ENCODE measurements at places on chromosomes 12 and 14.
A peak's percentile ranks its signal among the peaks of the same experiment; 100 is the strongest.

- peaks cover 21% of the 10 kb centered on the region for H3K4me1 ChIP-seq
- no peak for DNase-seq
- no peaks in the 10 kb centered on the region for H3K36me3 ChIP-seq
- H3K27me3 ChIP-seq = no peaks in the 10 kb centered on the region
- H3K27ac ChIP-seq = peak overlapping the region; percentile 94
Observed at GRCh38 chr14:92539875-92540274, 26.3 kb downstream of the RIN3 start.

- H3K4me3 ChIP-seq = no peak overlapping the region
- H3K36me3 ChIP-seq = no peaks in the 10 kb centered on the region
- no peak overlapping the region for H3K27ac ChIP-seq
- H3K27me3 ChIP-seq = no peaks in the 10 kb centered on the region
- H3K4me1 ChIP-seq = no peaks in the 10 kb centered on the region
- no peak for DNase-seq
Observed at GRCh38 chr12:44574586-44574985, 301.5 kb downstream of the NELL2 start.

GRCh38 chr12:71445071-71445470, 5.5 kb downstream of the LGR5 start:
- no peak for DNase-seq
- H3K4me3 ChIP-seq = no peak overlapping the region
- H3K27me3 ChIP-seq = no peaks in the 10 kb centered on the region
- peaks cover 4% of the 10 kb centered on the region for H3K4me1 ChIP-seq
- no peaks in the 10 kb centered on the region for H3K36me3 ChIP-seq
- H3K27ac ChIP-seq = no peak overlapping the region

- no peaks in the 10 kb centered on the region for H3K27me3 ChIP-seq
- H3K4me3 ChIP-seq = no peak overlapping the region
- H3K27ac ChIP-seq = no peak overlapping the region
- H3K36me3 ChIP-seq = no peaks in the 10 kb centered on the region
Observed at GRCh38 chr12:93300611-93301021, 77.1 kb upstream of the NUDT4 start.

DNA sequence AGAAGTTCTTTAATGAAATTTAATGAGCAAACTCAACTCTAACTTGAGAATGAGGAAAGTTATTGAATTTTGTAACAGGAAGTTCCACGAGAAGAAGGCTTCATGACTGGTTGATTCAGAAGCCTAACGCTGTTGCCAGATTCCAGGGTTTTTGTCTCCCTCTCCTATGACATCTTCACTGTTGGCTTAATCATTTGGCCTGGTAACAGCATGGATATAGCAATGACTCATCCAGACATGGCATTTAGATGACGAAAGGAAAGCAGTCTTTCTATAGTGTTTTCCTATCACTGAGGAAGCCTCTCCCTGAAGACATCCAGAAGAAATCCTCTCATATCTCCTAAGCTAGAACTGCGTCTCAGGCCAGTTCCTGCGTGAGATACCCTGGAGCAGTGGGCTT, 9.4 kb upstream of the KCNA1 start:
- no peaks in the 10 kb centered on the region for H3K4me1 ChIP-seq
- H3K36me3 ChIP-seq = no peaks in the 10 kb centered on the region
- no peak for DNase-seq
- no peak overlapping the region for H3K27ac ChIP-seq
- H3K4me3 ChIP-seq = no peak overlapping the region
- no peaks in the 10 kb centered on the region for H3K27me3 ChIP-seq

- no peak overlapping the region for H3K27ac ChIP-seq
- H3K4me1 ChIP-seq = no peaks in the 10 kb centered on the region
- DNase-seq = no peak
- H3K4me3 ChIP-seq = no peak overlapping the region
- H3K36me3 ChIP-seq = peaks cover 23% of the 10 kb centered on the region
Observed at GRCh38 chr12:31984806-31985591, 25.8 kb downstream of the RESF1 start.

DNA sequence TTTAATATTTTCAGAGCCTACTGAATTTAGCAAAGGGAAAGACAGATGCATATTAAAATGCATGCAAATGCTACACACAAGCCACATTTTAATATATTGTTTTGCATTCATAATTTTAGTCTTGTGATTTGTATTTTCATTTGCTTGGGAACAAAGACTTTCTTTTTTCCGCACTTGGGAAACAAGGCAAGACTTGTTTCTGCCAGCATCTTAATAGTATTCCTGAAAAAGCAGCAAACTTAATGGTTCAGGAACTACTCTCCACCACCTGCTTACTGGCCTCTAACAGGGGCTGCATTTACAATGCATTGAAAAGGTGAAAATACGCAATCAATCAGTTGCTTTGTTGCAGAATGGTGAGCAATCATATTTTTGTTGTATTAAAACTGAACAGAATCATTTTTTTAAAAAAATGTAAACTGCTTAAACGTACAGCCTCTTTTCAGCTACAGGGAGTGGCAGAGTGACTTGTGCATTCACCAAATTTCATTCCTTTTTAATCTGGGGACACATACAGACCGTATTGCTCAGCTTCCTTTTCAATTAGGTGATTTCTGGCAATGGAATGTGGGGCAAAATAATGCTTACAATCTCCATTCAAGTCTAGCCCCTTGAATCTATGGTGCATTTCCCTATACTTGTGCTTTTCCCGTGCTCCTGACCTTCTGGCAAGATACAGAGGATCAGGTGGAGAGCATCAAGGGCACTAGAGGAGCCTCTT, 144.1 kb upstream of the BTG1 start:
- no peaks in the 10 kb centered on the region for H3K36me3 ChIP-seq
- no peak for DNase-seq
- no peak overlapping the region for H3K4me3 ChIP-seq
- H3K27ac ChIP-seq = no peak overlapping the region
- no peaks in the 10 kb centered on the region for H3K27me3 ChIP-seq

DNA sequence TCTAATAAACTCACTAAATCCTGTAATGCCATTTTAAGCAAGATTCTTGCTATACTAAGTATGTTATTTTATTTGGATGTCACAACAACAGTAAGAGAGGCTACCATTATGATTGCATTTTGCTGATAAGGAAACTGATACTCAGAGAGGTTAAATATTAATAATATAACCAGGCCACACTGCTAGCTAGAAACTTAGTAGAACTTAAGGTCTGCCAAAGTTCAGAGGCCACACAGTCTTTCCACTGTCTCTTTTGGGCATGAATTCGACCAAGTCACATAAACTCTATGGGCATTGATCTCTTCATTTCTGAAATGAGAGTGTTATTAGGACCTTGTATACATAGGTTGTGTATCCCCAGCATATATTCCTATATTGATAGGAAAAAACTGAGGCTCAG, 147.9 kb downstream of the SYNE2 start:
- H3K36me3 ChIP-seq = peaks cover 23% of the 10 kb centered on the region
- no peak for DNase-seq
- H3K4me1 ChIP-seq = no peaks in the 10 kb centered on the region
- no peaks in the 10 kb centered on the region for H3K27me3 ChIP-seq

GRCh38 chr14:90726656-90727055, 89.6 kb downstream of the TTC7B start:
- DNase-seq = no peak
- no peak overlapping the region for H3K4me3 ChIP-seq
- no peaks in the 10 kb centered on the region for H3K36me3 ChIP-seq
- no peaks in the 10 kb centered on the region for H3K27me3 ChIP-seq

DNA sequence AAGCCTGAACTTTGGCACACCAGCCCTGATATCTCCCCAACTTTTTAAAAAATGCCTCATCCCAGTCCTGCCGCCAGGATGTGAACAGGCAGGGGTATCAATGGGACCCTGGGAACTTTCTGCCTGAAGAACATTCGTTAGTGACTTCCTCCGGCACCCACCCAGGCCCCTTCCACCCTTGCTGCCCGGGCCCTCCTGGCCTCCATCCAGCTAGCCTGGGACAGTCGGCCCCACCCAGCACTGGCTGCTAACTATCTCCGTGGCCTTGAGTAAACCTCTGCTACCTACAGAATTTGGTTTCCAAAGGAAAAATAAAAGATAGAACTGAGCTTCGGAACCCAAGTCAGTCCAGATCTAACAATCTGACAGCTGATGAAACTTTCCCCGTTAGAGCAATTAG, 14.3 kb downstream of the SCARB1 start:
- peaks cover 10% of the 10 kb centered on the region for H3K4me1 ChIP-seq
- no peaks in the 10 kb centered on the region for H3K27me3 ChIP-seq
- no peak for DNase-seq
- no peak overlapping the region for H3K27ac ChIP-seq

DNA sequence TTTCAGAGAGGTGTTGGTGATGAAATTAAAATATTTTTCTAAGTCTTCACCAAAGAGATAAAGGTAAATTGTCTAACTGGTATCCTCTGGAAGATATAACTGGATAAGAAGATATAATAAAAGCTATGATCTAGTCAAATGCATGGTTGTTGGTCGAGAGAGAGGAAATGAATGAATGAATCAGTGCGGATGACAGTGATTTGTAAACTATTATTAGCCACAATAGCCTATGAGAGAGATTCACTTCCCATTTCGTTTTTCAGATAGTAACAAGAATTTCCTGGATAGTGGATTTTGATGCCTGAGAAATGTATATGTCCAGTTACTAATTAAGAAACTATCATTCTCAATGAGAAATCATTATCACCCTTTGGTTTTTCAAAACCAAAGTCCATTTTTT, 63.1 kb downstream of the HEATR5A start:
- no peak overlapping the region for H3K27ac ChIP-seq
- H3K4me3 ChIP-seq = no peak overlapping the region
- H3K4me1 ChIP-seq = no peaks in the 10 kb centered on the region
- H3K27me3 ChIP-seq = no peaks in the 10 kb centered on the region
- peaks cover 10% of the 10 kb centered on the region for H3K36me3 ChIP-seq

GRCh38 chr12:64212119-64212746, 9.9 kb downstream of the KICS2 start:
- no peaks in the 10 kb centered on the region for H3K27me3 ChIP-seq
- no peaks in the 10 kb centered on the region for H3K36me3 ChIP-seq
- H3K4me3 ChIP-seq = no peak overlapping the region
- DNase-seq = no peak
- no peaks in the 10 kb centered on the region for H3K4me1 ChIP-seq

GRCh38 chr14:29062976-29063375, 296.4 kb downstream of the FOXG1 start:
- no peaks in the 10 kb centered on the region for H3K27me3 ChIP-seq
- DNase-seq = no peak

DNA sequence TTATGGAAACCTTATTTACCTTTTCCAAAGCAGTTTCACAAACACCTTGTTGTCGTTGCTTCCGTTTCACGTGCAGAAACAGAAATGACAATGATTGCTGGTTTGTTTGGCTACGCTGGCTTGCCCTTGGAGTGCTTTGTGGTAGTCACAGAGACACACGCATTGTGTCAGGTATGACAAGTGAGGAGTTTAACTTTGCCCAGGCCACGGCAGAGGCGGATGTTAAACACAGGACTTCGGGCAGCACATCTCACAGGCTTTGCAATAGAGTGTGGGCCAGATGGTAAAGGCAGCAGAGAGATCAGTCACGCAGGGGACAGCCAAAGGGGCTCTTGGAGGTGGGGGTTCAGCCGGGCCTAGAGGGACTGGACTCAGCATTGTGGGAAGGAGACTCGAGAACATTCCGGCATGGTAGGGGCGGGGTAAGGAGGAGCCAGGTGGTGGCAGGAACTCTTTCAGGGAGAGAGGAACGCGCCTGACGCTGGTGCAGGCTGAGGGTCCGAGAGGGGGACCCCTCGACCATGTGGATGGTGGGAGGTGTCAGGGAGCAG, 59.8 kb upstream of the KCNA1 start:
- H3K27ac ChIP-seq = no peak overlapping the region
- H3K4me3 ChIP-seq = no peak overlapping the region
- no peaks in the 10 kb centered on the region for H3K36me3 ChIP-seq
- no peaks in the 10 kb centered on the region for H3K27me3 ChIP-seq
- H3K4me1 ChIP-seq = no peaks in the 10 kb centered on the region

- no peak overlapping the region for H3K4me3 ChIP-seq
- no peaks in the 10 kb centered on the region for H3K27me3 ChIP-seq
- peaks cover 31% of the 10 kb centered on the region for H3K4me1 ChIP-seq
- DNase-seq = no peak
- no peak overlapping the region for H3K27ac ChIP-seq
Observed at GRCh38 chr12:88556213-88556774, 24.0 kb downstream of the KITLG start.

GRCh38 chr12:127690161-127690560, 576.8 kb upstream of the TMEM132C start:
- H3K4me3 ChIP-seq = no peak overlapping the region
- H3K27ac ChIP-seq = no peak overlapping the region
- no peaks in the 10 kb centered on the region for H3K36me3 ChIP-seq
- H3K4me1 ChIP-seq = peaks cover 14% of the 10 kb centered on the region
- no peaks in the 10 kb centered on the region for H3K27me3 ChIP-seq

- no peaks in the 10 kb centered on the region for H3K27me3 ChIP-seq
- no peaks in the 10 kb centered on the region for H3K36me3 ChIP-seq
- H3K4me3 ChIP-seq = peak overlapping the region; percentile 95
- H3K4me1 ChIP-seq = peaks cover 6% of the 10 kb centered on the region
- H3K27ac ChIP-seq = peak overlapping the region; percentile 94
Observed at GRCh38 chr14:91059576-91060350, 678 bp downstream of the RPS6KA5 start.

GRCh38 chr12:89544681-89545184, 18.9 kb upstream of the POC1B start:
- DNase-seq = no peak
- H3K4me1 ChIP-seq = no peaks in the 10 kb centered on the region
